Suprapubic skin (tissue), 4 donors: ENCODE measurements at places on chromosomes 7 and 10. TPM values are rescaled to one million over a fixed set of nuclear protein-coding genes. Genes with fewer than 3 reads are reported as not detected.

DNA sequence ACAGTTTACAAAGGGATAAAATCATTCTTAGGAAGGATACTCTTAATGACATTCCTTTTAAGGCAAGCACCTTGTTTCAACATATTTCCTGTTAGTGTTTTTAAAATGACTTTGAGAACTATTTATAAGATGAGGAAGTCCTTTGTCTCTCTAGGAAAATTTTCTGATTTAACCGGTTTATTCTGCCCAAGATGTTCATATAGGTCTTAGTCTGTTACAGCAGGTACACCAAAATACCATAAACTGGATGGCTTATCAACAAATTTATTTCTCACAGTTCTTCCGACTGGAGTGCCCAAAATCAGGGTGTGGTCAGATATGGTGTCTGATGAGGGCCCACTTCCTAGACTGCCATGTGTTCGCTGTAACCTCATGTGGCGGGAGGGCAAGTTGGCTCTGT is 77.9 kb downstream of the GSAP start:
- H3K36me3 ChIP-seq: no peaks in the 10 kb centered on the region
- H3K27ac ChIP-seq: no peak overlapping the region
- H3K4me1 ChIP-seq: peaks cover 6% of the 10 kb centered on the region
- no peak overlapping the region for H3K4me3 ChIP-seq
- H3K27me3 ChIP-seq: no peaks in the 10 kb centered on the region

Gene MBL2
- total RNA-seq: not detected

GRCh38 chr10:44894691-44895090 is 16.4 kb upstream of the TMEM72 start:
- H3K27me3 ChIP-seq: no peaks in the 10 kb centered on the region
- DNase-seq: no peak
- no peaks in the 10 kb centered on the region for H3K4me1 ChIP-seq
- H3K36me3 ChIP-seq: no peaks in the 10 kb centered on the region
- no peak overlapping the region for H3K4me3 ChIP-seq
- H3K27ac ChIP-seq: no peak overlapping the region

DNA sequence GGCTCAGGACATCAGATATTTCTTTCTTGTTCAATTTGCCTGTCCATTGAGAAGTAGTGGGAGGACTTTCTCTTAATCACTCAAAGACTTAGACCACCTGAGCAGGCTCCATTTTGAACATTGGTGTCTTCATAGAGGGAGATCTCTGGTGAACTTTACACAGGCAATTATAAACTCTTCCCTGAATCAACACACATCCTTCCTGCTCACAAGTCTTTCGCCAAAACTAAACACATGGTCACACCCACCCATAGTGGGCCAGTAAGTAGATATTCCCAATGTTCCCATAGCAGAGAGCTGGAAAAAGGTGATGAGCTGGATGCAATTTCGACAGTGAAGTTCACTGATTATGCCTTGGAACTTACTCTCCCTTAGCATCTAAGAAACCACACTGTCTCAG is 8.2 kb upstream of the MACC1 start:
- no peaks in the 10 kb centered on the region for H3K36me3 ChIP-seq
- H3K27ac ChIP-seq: no peak overlapping the region
- no peaks in the 10 kb centered on the region for H3K27me3 ChIP-seq
- no peak for DNase-seq
- H3K4me3 ChIP-seq: no peak overlapping the region

Gene C7orf57
- total RNA-seq: not detected
